ENCODE measurements at places on chromosomes 5 and 9.

- DNase-seq, result no peak
Observed at GRCh38 chr5:168390491-168390890, 95.8 kb upstream of the RARS1 start.

GRCh38 chr5:1134478-1134877 lies 22.6 kb upstream of the SLC12A7 start:
- DNase-seq, result no peak

- peak; percentile 72 for DNase-seq
Observed at GRCh38 chr9:104864675-104865104, 63.3 kb downstream of the ABCA1 start.

DNA sequence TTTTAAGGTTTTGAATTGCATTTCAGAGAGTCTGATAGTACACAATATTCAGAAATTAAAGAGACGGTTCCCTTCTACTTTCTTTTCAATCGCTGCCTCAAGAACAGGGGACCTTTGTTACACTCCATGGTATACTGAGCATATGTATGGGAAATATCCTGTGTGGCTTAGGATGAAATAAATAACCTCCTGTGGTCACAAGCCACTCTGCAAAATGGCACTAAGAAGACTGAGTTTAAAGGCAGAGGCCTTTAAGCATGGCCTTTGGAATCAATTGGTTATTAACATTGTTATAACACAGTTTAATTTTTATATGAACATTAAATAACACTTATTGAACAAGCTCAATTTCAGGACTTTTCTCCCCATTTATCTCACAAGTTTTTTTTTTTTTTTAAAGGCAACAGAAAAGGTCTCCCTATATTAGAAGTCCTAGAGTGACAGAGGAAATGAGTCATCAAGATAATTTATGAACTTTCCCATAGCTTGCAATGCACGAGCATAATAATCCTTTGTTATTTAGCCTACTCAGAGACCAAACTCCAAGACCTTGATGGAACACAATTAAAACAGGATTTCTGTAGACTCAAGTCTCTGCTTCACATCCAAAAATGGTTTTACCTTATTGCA lies 341.9 kb downstream of the TMEM167A start:
- peak; percentile 77 for DNase-seq

DNA sequence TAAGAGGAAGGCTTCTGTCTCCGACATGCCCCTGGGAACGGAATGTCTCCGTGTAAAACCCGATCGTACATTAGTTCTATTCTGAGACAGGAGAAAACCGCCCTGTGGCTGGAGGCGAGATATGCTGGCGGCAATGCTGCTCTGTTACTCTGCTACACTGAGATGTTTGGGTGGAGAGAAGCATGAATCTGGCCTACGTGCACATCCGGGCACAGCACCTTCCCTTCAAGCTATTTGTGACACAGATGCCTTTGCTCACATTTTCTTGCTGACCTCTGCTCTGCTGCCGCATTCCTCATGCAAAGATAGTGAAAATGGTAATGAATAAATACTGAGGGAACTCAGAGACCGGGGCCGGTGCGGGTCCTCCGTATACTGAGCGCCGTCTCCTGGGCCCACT lies 2.2 kb upstream of the DPP7 start:
- DNase-seq, result peak; percentile 35

- DNase-seq, result no peak
Observed at GRCh38 chr5:14732991-14733390, 68.5 kb downstream of the OTULIN start.

GRCh38 chr5:133738271-133738670 lies 125.9 kb upstream of the FSTL4 start:
- DNase-seq, result no peak

DNA sequence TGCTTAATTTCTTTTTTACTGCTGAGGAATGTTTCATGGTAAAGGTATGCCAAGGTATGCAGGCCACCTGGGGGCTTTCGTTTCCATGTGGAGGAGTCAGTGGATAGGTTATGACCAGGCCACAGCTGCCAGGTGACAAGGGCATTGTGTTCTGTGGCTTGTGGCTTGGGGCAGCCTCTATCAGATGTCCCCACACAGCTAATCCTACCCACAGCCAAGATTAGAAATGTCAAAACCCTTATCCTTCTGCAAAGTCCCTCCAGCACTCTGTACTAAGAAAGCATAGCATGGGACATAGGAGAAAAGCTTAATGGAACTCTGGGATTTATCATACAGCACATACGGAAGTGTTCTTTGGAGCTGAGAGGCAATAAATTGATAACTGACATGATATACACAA lies 171.2 kb upstream of the S1PR3 start:
- no peak for DNase-seq

GRCh38 chr9:71656496-71656895 lies 111.8 kb downstream of the CEMIP2 start:
- no peak for DNase-seq

- DNase-seq, result peak; percentile 31
Observed at GRCh38 chr5:43386960-43387362, 25.2 kb downstream of the CCL28 start.

DNA sequence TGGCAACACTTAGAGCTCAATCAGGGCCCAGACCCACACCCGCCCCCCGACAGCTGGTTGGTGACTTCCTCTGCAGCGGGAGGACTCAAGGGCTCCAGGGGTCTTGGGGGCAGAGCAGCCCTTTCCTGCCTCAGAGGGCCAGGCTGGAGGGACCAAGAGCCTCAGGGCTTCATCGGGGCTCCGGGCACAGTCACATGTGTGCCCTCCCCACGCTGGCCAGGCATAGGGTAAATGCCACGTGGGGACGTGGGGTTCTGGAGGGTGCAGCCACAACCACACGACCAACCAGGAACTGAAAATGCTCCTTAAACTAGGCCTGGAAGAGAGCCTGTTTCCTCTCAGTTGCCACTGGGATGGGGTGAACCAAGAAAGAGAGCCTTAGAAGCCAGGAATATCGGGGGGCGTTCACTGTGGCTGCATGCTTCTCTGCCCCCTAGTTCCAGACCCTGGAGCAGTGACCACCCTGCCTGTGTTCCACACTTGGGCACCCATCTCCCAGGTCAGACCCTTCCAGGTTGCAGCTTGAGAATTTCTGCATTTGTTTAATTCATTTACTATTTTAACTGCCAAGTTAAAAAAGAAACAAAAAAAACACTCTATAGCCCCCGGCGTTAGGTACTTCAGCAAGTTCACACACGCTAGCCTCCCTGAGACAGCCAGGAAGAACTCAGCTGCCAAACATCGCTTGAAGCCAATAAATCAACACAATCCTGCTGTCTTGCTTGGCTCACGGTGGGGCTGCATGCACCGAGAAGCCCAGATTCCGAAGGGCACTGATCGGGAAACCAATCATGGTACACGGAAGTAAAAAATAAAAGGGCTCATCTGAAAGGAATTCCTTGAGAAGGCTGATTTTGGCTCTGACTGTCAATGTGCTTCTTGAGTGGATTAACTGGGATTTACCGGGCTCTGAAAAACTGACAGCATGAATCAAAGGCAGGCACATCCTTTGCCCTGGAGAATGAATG lies 56.1 kb upstream of the PHYKPL start:
- DNase-seq, result no peak

- no peak for DNase-seq
Observed at GRCh38 chr5:139694556-139695177, 46.5 kb downstream of the CXXC5 start.

- no peak for DNase-seq
Observed at GRCh38 chr5:463301-463700, 20.3 kb downstream of the EXOC3 start.
